ENCODE measurements at places on chromosomes 1 and 21.
A peak's percentile ranks its signal among the peaks of the same experiment; 100 is the strongest.

- DNase-seq = no peak
These were observed 13.3 kb upstream of the CD101 start for GRCh38 chr1:116988248-116988647.

- DNase-seq = no peak
These were observed 1.4 kb upstream of the RHBG start for GRCh38 chr1:156367383-156368156.

DNA sequence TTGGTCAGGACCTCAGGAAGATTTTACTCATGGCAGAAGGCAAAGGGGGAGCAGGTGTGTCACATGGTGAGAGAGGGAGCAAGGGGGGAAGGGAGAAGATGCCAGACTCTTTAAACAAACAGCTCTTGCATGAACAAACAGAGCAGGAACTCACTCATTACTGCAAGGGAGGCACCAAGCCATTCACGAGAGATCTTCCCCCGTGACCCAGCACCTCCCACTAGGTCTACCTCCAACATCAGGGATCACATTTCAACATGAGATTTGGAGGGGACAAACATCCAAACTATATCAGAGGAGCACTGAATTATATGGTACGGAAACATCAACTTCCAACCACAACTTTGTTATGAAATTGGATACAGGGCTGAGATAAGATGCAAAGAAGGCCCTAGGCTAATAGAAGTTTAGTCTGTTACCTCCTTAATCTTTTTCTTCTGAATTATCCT lies 164.9 kb downstream of the ST6GALNAC3 start:
- no peak for DNase-seq

- DNase-seq = no peak
These were observed 11.4 kb downstream of the SOX13 start for GRCh38 chr1:204084247-204084772.

GRCh38 chr1:245458761-245459174 lies 304.0 kb downstream of the KIF26B start:
- no peak for DNase-seq

- DNase-seq = no peak
These were observed 11.3 kb upstream of the PPIE start for GRCh38 chr1:39727221-39727931.

DNA sequence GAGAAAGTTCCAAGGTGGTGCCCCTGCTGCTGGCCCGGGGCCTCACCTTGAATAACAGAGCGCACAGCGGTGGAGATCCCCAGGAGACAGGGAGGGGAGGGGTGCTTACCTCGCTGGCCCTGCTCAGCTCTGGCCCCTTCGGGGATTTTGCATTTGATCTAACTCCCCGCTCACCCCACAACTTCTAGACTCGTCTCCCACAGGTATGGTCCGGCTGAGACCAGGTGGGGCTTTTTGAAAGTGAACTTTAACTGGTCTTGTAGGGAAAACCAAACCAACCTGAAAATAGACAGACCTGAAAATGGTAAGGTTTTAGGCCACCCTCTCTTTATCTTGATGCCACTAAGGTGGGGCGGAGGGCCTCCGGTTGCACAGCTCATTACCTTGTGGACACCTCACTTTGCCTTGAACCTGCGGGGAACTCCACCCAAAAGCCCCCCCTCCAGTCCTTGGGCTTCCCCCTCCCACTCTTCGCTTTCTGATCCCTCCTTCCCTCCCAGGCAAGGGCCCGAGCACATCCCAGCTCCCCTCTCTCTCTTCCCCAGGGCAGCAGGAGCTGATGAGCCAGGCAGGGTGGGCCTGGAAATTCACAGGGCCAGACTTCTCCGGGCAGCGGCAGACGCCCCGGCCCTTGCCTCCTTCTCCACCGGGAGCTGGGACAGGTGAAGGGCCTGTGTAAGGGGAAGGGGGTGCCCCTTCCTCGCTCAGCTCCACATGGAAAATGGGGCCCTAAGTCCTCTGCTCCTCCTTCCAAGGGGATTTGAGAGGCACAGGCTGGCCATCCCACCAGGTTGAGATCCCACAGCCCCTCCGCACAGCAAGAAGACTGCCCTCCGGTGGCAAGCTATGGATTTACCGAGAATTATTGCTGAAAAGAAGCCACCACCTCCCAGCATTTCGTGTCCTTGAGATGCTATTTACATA lies 16.1 kb downstream of the TNFRSF8 start:
- DNase-seq = peak; percentile 6

DNA sequence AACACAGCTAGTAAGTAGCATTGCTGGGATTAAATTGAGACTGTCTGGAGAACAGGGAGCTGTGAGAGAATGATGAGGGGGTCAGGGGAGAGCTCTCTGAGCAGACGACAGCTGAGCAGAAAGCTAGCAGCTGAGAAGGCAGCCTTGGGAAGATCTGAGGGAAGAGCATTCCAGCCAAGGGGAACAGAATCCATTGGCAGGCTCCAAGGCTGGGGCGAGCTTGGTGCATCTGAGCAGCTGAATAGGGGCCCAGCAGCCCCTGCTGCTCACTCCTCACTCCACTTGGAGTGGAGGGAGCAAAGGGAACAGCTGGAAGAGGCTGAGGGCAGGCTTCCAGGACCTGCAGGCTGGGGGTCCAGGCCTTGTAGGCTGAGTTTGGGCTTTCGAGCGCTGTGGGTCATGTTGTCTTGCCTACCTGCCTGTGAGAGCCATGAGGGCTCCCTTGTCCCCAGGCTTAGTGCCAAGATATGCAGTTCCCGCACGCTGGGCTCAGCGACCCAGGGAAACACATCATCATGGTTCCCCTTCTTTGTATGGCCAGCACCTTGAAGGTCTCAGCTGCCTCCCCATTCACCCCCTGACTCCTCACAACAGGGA lies 10.5 kb downstream of the ACOT11 start:
- DNase-seq = no peak

DNA sequence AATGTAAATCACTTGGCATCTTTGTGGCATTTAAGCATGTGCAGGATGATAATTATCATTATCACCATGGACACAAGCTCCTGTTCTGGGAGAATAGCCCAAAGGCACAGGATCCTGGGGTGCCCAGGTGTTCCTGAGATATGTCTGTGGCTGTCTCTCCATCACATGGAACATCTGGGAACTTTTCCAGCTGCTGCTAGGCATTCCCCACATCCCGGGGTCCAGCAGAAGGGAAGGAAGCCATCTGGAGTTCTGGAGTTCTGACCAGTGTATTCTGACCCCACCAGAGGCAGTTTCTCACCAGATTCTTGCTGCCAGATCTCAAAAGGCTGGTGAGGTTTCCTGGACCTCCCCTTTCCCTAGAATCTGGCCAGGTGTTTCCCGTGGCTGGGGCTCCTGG lies 259.7 kb upstream of the VAMP3 start:
- DNase-seq = no peak

- DNase-seq = no peak
These were observed 2121.3 kb downstream of the NCAM2 start for GRCh38 chr21:23119491-23119890.

GRCh38 chr1:53982034-53982762 lies 35.8 kb downstream of the LDLRAD1 start:
- no peak for DNase-seq

- DNase-seq = no peak
These were observed 4.7 kb downstream of the LAX1 start for GRCh38 chr1:203769505-203770343.

GRCh38 chr1:31755197-31755611 lies 8.9 kb downstream of the ADGRB2 start:
- DNase-seq = no peak

GRCh38 chr1:154955718-154956543 lies at the start of gene PBXIP1:
Gene PBXIP1, minus strand, starts transcription at chr1:154956099. Its CDS starts 2,378 bp downstream, at chr1:154953721.
- DNase-seq = peak; percentile 79

GRCh38 chr1:2804628-2805351 lies 3.3 kb upstream of the TTC34 start:
- no peak for DNase-seq

- DNase-seq = no peak
These were observed 227.3 kb upstream of the CSF3R start for GRCh38 chr1:36709869-36710481.

DNA sequence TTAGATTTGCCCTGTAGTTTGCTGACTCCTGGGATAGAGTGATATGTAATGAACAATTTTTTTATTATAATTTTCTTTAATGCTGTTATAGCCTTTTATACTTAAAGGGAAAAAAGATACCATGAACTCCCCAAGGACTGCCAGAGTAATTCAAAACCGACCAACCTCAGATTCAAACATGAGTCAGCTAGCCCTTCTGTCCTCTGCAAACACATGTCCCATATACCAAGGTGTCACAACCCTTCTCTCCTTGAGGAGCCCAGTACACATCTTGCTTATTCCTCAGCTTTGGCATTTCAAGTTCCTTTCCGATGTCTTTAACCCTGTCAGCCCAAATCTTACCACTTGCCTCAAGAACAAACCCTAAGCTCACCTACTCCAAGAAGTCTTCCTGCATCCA lies 184.9 kb downstream of the KCNH1 start:
- DNase-seq = no peak

DNA sequence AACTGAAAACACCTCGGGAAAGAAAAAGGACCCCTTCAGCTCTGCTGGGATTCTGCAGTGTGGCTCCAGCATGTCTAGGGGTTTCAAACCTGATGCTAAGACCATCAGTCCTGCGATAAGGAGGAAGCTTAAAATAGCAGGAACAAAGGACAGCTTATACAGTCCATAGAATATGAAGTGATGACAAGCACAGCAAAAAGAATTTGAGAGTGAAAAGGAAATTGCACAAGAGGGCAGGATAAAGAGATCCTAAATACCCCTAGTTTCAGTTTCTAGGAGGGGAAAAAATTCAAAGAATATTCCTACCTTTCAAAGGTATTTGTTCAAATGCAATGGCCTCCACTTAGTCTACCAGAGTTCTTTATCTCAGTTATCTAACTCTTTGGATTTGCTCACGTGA lies 171.4 kb downstream of the TGFB2 start:
- DNase-seq = no peak

DNA sequence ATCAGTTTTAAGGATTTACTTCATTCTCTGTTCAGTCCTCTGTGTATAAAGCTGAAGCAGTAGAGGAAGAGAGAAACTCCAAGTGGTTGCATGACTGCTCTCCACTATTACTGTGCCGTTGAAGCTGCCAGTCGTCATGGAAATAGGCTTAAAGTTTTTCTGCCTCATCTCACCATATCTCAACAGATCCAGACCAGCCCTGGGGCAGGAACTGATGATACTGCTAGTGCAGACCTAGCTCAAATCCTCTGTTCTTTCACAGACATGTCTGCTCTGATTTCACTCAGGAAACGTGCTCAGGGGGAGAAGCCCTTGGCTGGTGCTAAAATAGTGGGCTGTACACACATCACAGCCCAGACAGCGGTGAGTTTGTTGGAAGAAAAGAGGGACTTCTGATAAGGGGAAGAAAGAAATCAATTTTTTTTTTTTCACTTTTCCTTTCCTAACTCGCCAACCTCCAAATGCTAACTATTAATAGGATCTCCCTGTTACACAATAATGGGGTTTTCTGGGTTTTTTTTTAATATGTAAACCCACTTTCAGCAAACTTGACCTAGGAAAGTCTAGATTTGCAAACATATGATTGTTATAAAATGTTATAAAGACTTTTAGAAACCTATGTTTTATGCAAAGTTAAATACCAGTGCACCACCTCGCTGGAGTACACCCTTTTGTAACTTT lies 22.2 kb upstream of the STRIP1 start:
- no peak for DNase-seq

DNA sequence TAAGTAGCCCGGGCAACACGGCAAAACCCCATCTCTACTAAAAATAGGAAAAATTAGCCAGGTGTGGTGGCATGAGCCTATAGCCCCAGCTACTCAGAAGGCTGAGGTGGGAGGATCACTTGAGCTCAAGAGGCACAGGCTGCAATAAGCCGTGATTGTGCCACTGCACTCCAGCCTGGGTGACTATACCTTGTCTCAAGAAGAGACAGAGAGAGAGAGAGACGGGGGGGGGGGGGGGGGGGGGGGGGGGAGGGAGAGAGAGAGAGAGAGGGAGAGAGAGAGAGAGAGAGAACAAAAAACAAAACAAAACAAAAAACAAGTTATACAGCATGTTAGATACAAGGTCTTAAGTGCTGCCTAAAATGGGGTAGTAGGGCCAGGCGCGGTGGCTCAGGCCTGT lies 77.8 kb upstream of the ZNF281 start:
- DNase-seq = no peak

- DNase-seq = peak; percentile 3
These were observed 144.4 kb upstream of the ZNF644 start for GRCh38 chr1:91166106-91166712.

DNA sequence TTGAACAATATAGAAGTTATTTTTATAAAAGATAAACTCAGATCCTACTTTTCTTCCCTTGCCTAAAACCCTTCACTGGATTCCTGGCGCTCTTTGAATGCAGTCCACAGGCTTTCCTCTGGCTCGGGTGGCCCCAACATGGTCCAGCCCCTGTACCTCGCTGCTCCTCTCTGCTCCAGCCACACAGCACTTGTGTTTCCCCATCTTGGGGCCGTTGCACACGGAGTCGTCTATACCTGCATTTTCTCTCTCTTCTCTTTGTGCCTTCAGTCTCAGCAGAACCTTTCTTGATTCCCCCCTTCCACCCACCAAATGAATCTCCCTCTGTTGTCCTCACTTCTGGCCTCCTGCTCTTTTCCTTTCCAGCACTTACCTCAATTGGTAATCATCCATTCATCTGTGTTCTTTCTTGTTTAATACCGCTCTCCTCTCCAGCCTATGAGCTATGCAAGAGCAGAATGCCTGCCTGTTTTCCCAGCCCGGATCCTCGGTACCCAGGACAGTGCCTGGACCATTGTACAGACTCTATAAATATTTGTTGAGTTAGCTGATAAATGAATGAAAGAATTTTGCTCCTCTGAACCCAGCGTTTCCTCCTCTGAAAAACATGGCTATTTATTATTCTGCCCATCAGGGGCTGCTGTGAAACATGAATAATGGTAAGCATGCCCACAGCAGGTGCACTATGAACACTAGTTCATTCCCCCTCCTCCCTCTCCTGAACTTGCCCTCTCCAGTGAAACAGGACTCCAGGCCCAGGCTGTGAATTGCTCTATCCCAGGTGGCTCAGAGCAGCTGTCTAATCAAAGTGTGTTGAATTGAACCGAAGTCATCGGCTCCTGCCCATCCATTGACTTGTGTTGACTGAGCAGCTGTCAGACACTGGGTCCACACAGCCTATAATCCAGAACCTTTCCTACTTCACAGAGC lies 266.9 kb downstream of the PTPRU start:
- DNase-seq = no peak

GRCh38 chr1:115969509-115969908 lies 6.8 kb upstream of the SLC22A15 start:
- no peak for DNase-seq

DNA sequence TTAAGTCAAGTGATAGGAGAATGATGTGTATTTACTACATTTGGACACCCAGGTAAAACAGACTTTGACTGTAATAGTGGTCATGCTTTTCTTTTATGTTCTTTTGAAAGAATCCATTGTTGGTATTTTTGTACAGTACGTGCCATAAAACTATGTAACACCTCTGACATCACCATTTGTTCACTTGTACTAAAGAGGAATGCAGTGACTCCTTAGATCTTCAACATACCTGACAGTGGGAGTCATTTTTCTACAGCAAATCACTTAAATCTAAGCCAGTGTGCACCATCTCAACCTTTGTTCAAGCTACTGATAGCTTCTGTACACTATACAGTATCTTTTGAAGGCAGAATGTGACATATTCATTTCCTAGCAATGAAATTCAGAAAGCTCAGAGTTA lies 6.3 kb upstream of the PLD5 start:
- no peak for DNase-seq

GRCh38 chr1:59408608-59409240 lies 111.8 kb downstream of the FGGY start:
- DNase-seq = no peak

GRCh38 chr1:51264451-51264850 lies 28.4 kb downstream of the RNF11 start:
- no peak for DNase-seq

Data from T follicular helper cell (primary cell).